Activated naive CD4-positive, alpha-beta T cell treated with anti-CD3 and anti-CD28 coated beads for 36 hours (primary cell): ENCODE measurements at places on chromosomes 6 and 20. TPM values are rescaled to one million over a fixed set of nuclear protein-coding genes. Genes with fewer than 3 reads are reported as not detected.

DNA sequence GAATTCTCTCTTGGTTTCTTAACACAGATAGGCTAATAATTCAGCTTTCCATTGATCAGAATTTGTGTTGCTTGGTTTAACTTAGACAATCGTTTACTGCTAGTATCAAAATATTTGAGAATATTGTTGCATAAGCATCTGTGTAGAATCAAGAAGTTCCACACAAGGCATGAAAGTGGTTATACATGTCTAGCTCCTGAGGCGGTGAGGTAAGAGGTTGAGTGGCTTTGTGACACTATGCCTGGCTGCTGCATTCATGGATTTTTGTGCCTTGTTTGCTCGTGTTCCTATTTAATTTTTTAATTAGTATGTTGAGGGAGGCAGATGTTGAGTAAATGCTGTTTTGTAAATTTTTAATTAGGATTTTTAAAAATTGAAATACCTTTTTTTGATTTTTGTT, 10.2 kb downstream of the PKIB start:
- no peaks in the 10 kb centered on the region for H3K36me3 ChIP-seq
- H3K27ac ChIP-seq, result no peak overlapping the region
- DNase-seq, result no peak
- H3K4me3 ChIP-seq, result no peak overlapping the region
- peaks cover 32% of the 10 kb centered on the region for H3K27me3 ChIP-seq
- no peaks in the 10 kb centered on the region for H3K4me1 ChIP-seq

GRCh38 chr20:45919542-45920399, 7.8 kb upstream of the PLTP start:
- no peak overlapping the region for H3K4me3 ChIP-seq
- DNase-seq, result no peak
- H3K27me3 ChIP-seq, result peaks cover 9% of the 10 kb centered on the region
- no peaks in the 10 kb centered on the region for H3K36me3 ChIP-seq
- no peaks in the 10 kb centered on the region for H3K4me1 ChIP-seq

GRCh38 chr6:170516783-170517616, 36.1 kb downstream of the PSMB1 start:
- H3K27ac ChIP-seq, result no peak overlapping the region
- H3K4me1 ChIP-seq, result no peaks in the 10 kb centered on the region
- H3K36me3 ChIP-seq, result no peaks in the 10 kb centered on the region
- peaks cover 24% of the 10 kb centered on the region for H3K27me3 ChIP-seq
- peak overlapping the region; percentile 28 for H3K4me3 ChIP-seq
- DNase-seq, result peak; percentile 54

GRCh38 chr6:167934426-167934864, 63.0 kb upstream of the KIF25 start:
- no peaks in the 10 kb centered on the region for H3K4me1 ChIP-seq
- H3K36me3 ChIP-seq, result no peaks in the 10 kb centered on the region
- H3K27me3 ChIP-seq, result peaks cover 20% of the 10 kb centered on the region

- peak overlapping the region; percentile 99 for H3K4me3 ChIP-seq
- peaks cover 36% of the 10 kb centered on the region for H3K4me1 ChIP-seq
- peak; percentile 80 for DNase-seq
- no peaks in the 10 kb centered on the region for H3K27me3 ChIP-seq
Observed at GRCh38 chr6:24720131-24720603, 1.2 kb upstream of the C6orf62 start.

DNA sequence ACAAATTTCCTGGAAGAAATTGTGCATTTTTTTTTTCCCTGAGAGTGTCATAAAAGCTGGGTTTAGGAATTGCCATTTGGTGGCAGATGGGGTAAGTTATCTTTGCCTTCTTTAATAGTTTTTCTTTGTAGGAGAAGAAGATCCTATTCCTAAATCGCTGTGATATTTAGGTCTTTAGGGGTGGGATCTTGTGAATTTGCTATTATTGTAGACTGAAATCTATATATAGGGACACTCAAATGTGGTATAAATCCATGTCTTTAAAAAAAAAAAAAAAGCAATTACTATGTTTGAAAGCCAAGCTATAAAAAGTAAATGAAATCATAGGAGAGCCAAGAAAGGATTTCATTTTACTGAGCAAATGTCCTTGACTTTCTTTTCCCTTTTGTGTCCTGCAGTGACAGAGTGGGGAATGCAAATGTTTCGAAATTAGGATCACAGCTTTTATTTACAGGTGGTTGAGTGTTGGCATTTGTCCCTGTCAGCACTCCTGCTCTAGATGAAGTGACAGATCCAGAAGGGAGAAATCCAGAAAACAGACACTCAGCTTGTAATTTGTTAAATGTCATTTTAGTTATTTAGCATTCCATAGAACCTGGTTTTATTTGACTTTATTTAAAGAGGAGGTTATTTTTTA, 29.4 kb downstream of the TIAM2 start:
- no peak overlapping the region for H3K27ac ChIP-seq
- no peak for DNase-seq
- peaks cover 5% of the 10 kb centered on the region for H3K4me1 ChIP-seq
- no peak overlapping the region for H3K4me3 ChIP-seq

Gene GPLD1
- total RNA-seq, result 0.74 TPM

DNA sequence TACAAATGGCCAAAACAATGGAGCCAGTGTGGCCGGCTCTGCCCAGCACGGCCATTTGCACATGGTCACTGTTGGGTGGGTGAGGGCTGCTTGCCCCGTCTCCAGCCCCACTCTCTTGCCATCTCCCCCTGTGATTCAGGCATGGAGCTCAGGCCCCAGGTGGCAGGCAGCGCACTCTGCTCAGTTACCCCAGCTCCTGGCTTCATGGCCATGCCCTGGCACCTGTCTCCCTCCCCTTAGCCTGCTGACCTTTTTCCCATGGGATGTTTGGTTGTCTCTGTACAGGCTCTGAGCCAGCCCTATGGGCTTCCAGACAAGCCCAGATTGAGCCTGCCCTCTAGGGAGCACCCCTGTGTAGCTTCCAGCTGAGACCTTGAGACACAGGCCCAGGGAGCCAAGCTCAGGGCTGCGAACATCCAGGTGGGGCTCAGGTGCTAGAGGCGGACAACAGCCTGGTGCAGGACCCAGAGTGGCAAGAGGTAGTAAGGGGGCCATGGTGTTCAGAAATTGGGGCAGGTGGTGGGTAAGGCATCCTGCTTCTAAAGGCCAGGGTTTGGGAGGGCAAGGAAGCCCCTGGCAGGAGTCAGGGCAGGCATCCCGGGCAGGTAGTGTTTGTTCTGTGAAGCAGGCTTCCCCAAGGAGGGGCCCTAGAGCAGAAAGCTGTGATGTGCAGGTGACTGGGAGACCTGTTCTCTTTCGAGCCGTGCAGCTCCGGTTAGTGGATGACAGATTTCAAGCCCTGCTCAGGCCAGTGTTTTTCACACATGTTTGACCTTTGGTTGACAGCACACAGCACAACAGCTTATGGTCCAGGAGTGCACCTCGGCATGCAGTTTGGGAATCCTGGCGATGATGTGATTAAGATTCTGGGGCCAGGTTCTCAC, 17.7 kb downstream of the SYNJ2 start:
- H3K4me3 ChIP-seq, result no peak overlapping the region
- H3K27me3 ChIP-seq, result no peaks in the 10 kb centered on the region
- peaks cover 14% of the 10 kb centered on the region for H3K36me3 ChIP-seq
- no peak for DNase-seq
- H3K27ac ChIP-seq, result no peak overlapping the region

Gene ENTPD6
- 63.6 TPM for total RNA-seq

Gene CFAP206
- not detected for total RNA-seq

DNA sequence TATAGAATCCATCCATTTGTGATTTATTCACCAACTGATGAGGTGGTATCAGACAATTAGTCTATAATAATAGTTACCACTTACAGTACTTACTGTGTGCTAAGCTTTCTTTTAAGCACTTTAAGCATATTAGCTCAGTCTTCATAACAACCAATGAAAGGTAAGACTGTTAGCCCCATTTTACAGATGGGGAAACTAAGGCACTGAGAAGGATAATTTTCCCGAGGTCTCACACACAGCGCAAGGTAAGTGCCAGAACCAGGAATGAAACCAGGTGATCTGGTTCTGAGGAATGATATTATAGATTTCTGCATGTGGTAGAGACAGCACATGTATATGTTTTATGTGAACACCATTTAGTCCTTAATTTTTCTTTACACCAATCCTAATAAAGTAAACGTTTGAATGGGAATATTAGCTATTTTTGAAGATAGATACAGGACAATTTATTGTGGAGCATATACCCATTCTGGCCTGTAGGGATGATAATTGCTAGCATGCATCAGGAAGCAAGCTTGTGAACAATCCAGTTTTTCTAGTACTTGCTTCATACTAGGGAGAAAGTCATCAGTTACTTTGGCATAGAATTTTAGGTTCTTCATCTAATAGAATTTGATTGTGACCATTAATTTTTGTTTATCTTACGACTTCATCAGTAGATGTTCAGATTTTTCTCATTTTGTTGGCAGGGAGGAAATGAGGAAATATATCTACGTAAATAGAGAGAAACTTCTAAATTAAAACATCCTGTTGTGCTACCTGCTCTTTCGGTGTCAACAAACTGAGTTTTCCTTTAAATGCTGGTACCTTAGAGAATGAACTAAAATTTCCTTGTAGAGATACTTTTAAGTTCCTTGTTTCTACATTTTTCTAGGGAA, 3.0 kb downstream of the YWHAB start:
- H3K36me3 ChIP-seq, result peaks cover 33% of the 10 kb centered on the region
- H3K27ac ChIP-seq, result peak overlapping the region; percentile 84
- peak overlapping the region; percentile 95 for H3K4me3 ChIP-seq
- H3K27me3 ChIP-seq, result no peaks in the 10 kb centered on the region
- DNase-seq, result no peak
- peaks cover 66% of the 10 kb centered on the region for H3K4me1 ChIP-seq

DNA sequence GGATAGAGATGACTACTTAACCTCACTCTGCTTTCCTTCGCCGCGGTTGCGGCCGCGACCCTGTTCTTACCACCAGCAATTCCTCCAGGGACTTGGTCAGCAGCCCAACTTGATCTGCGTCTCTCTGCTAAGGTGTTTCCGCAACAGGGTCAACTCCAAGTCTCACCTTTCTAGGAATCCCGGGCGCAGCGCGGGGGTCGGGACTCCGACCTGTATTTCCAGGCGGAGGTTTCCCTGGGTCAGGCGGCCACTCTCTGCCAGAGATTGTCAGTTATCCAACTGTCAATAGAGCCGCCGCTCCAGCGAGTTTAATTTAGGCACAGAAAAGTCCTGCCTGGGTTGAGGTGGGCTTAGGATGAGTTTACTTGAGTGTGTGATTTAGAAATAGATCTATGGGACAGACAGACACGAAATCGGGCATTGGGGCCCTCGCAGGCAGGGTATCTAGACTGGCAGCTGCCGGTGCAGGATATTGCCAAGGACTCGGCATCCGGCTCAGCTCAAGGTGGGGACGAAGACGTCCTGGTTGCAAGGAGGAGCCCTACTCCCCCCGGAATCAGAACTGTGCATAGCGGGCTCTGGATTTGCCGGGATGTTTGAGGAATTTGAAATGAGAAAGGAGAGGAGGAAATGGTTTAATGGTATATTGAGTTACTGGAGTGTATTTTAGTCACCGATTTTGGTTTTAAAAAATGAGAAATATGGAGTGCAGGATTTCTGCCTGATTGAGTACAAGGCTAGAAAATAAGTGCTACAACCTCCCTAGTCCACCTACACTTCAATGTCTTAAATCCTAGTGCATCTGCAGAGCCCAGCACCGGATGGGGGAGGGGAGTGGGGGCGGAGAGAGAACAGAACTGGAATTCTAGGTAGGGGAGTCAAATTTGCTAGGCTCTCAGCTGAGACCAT, 23.7 kb downstream of the POM121L2 start:
- H3K4me3 ChIP-seq, result no peak overlapping the region
- H3K27me3 ChIP-seq, result peaks cover 86% of the 10 kb centered on the region
- peak overlapping the region; percentile 3 for H3K27ac ChIP-seq
- DNase-seq, result no peak

DNA sequence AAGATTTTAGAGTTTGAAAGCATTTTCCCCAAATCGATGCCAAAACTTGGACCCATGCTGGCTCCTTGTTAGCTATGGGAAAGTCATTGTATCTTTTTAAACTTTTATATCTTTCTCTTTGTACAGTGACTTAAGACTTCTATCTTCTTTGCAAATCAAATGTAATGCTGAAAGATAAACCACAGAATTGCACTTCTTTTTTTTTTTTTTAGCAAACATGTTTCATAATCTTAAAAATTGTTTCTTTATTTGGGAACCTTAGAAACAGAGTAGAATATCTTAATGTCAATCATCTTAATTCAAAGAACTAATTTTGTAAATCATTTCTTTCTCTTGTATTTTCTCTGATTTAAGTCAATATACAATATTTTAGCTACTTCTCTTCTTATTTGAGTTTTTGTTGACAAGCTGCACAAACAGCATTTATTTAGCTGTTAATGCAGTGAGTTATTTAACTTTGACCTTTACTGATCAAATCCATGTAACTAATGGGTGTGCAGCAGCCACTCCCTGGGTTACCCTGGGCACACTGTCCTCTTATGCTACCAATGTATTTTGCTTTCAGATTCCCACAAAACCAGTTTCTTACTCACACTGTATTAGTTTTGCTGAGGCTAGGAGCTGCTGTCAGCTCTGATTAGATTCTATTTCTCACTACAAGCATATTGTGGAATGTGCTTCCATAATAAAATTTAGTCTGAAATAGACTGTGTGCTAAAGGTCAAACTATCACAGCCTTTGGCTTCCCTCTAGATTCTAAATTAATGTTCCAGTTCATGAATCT, 279.6 kb downstream of the ADGB start:
- DNase-seq, result no peak
- H3K36me3 ChIP-seq, result no peaks in the 10 kb centered on the region
- no peaks in the 10 kb centered on the region for H3K27me3 ChIP-seq
- no peak overlapping the region for H3K27ac ChIP-seq
- no peak overlapping the region for H3K4me3 ChIP-seq
- H3K4me1 ChIP-seq, result peaks cover 19% of the 10 kb centered on the region

Gene RAD21L1
- total RNA-seq, result not detected

- no peak overlapping the region for H3K27ac ChIP-seq
- DNase-seq, result no peak
- no peaks in the 10 kb centered on the region for H3K27me3 ChIP-seq
- H3K4me3 ChIP-seq, result no peak overlapping the region
Observed at GRCh38 chr6:152100183-152100618, 292.7 kb downstream of the ESR1 start.

GRCh38 chr20:58538752-58539151, 23.6 kb upstream of the APCDD1L start:
- no peak overlapping the region for H3K27ac ChIP-seq
- DNase-seq, result no peak
- H3K4me3 ChIP-seq, result no peak overlapping the region
- H3K27me3 ChIP-seq, result no peaks in the 10 kb centered on the region

DNA sequence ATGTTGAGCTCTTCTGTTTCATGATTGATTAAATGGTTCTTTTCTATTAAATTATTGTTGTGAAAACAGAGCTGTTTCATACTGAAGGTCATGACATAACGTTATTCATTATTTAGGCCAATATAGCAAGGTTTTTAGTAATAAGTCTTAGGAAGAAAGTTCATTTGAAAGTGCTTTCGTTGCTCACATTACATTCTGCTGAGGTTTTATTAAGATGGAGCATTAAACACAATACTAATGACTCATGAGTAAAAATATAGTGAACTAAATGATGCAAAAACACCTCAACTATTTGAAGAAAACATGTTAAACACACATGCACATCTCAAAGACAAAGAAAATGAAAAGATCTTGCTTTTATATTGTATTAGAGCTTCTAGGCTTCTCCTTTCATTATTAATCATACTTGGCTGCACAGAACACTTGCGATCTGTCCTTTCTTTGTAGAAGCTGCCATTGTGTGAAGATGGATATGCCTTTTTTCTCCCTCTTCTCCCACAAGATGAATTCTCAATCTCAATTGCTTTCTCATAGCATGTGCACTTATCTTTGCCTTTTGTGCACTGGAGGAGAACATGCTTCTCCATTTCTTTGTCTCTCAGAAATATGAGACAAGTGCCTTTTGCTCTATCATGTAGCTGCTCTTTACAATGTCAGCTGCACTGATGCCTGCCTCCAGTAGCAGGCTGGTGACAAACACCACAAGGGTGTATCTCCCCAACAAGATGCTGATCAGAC, 312.4 kb downstream of the PHF3 start:
- no peak for DNase-seq
- H3K36me3 ChIP-seq, result no peaks in the 10 kb centered on the region
- H3K4me1 ChIP-seq, result no peaks in the 10 kb centered on the region
- no peak overlapping the region for H3K27ac ChIP-seq
